ENCODE measurements at places on chromosomes 5 and 9.
A peak's percentile ranks its signal among the peaks of the same experiment; 100 is the strongest.

DNA sequence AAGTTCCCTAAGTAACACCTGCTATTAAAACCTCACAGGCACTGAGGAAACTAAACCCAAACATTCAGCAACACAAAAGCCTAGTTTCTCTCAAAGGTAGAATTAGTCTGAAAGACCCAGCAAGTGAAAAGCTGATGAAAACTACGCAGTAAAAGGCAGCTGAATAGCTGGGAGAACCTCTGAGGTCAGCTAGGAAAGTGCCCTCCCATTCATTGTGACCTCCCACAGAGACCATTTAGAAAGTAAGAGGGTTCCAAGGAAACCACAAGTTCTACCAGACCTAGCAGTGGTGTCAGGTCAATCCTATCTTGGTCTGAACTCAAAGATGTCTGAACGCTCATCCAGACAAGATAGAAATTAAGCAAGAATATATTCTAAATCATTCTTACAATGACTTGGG is 144.7 kb downstream of the SSBP2 start:
- DNase-seq, result no peak

- no peak for DNase-seq
Measured at GRCh38 chr9:85079349-85079748, 409.8 kb downstream of the NTRK2 start.

- no peak for DNase-seq
Measured at GRCh38 chr5:177474002-177474476, 605 bp upstream of the DBN1 start.

- no peak for DNase-seq
Measured at GRCh38 chr9:98745470-98745869, 36.7 kb upstream of the GABBR2 start.

GRCh38 chr5:32504989-32505596 is 60.6 kb upstream of the ZFR start:
- no peak for DNase-seq

DNA sequence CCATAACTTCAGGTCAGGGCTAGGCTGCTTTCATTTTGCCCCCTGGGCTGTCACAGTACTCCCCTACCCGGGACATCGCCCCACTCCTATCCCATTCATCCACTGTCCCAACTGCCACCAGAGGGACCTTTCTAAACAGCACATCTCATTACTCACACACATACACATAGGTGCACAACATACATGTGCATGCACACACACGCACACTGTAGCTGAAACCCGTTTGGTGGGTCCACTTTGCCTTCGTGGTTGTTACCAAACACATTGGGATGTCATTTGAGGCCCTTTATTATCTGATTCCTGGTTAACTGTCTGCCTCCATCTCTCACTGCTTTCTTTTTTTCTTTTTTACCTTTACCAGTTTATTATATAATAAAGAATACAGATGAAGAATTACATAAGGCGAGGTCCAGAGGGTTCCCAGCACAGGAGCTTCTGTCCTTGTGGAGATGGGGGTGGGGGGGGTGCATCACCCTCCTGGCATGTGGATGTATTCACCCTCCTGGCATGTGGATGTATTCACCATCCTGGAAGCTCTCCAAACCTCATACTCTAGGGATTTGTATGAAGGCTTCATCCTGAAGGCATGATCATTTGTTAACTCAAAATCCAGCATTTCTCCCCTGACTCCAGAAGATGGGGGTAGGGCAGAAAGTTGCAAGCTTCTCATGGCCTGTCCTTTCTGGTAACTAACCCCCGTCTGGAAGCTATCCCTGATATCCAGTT is 186.0 kb downstream of the GOLPH3 start:
- no peak for DNase-seq

- no peak for DNase-seq
Measured at GRCh38 chr9:113219186-113219936, 1.7 kb downstream of the FKBP15 start.

GRCh38 chr9:91933556-91934352 is 16.3 kb downstream of the ROR2 start:
- DNase-seq, result no peak

DNA sequence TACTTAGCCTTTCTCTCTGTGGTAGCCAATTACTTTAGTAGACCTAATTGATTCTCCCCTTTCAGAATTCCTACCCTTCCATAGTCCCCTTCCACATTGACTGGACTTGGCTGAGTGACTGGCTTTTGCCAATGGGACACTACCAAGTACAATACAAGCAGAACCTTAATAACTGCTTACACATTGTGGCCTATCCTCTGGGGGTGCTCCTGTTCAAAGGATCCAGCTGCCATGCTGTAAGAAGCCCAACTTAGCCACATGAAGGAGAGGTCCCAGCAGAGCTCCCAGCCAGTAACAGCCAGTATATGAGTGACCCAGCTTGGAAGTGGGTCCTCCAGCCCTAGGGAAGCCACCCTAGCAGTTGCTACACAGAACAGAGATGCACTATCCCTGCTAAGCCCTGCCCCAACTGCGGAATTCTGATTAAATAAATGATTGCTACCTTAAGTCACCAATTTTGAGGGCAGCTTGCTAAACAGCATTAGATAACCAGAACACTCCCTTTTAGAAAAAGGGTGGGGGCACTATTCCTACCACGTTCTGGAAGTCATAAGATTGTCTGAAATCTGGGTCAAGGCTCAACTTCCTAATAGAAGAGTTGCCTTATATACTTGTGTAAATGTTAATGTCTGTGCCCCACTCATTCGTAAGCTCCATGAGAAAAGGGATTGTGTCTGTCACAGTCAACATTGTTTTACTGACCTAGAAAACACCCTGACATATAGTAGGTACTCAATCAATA is 11.1 kb upstream of the APTX start:
- DNase-seq, result no peak

- no peak for DNase-seq
Measured at GRCh38 chr5:82850393-82850792, 226.8 kb downstream of the TMEM167A start.

GRCh38 chr9:96574931-96575351 is 44.7 kb downstream of the CDC14B start:
- no peak for DNase-seq

GRCh38 chr5:10555277-10555684 is 8.6 kb upstream of the ANKRD33B start:
- no peak for DNase-seq

DNA sequence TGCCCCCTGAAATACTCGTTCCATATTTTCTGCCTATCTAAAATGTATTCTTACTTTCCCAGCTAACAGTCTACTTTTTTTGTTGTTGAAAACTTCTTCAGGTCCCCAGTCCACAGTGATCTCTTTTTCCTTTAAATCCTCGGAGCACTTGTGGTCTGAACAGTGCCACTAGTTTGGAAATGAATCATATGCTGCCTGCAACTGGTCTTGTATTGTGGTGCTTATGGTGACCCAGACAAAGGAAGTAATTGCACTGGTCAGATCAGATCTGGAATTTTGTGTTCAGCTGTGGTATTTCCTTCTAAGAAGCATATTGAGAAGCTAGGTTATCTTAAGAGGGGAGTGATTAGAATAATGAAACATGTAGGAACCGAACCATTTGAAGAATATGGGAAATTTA is 2.9 kb downstream of the UNC13B start:
- no peak for DNase-seq

DNA sequence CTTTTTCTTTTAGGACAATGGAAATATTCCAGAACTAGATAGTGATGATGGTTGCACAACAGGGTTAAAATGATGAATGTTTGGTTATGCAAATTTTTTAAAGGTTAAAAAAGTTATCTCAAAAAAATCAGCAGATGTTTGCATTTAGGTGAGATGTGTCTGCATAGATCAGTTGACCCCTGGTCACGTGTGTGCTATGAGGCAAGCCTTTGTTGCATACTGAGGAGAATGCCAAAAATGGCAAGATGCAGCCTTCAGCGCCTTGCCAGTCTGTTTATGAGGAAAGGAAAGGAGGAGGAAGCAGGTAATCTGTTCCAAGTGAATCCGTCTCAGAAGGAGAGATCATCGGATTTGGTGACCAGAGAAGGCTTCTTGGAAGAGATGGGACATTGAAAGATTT is 11.9 kb downstream of the MEGF10 start:
- DNase-seq, result peak; percentile 38

- no peak for DNase-seq
Measured at GRCh38 chr5:85096421-85096820, 711.7 kb upstream of the EDIL3 start.

- DNase-seq, result no peak
Measured at GRCh38 chr5:172525996-172526360, 71.7 kb upstream of the SH3PXD2B start.

- no peak for DNase-seq
Measured at GRCh38 chr5:74622122-74622521, 18.4 kb downstream of the ENC1 start.

DNA sequence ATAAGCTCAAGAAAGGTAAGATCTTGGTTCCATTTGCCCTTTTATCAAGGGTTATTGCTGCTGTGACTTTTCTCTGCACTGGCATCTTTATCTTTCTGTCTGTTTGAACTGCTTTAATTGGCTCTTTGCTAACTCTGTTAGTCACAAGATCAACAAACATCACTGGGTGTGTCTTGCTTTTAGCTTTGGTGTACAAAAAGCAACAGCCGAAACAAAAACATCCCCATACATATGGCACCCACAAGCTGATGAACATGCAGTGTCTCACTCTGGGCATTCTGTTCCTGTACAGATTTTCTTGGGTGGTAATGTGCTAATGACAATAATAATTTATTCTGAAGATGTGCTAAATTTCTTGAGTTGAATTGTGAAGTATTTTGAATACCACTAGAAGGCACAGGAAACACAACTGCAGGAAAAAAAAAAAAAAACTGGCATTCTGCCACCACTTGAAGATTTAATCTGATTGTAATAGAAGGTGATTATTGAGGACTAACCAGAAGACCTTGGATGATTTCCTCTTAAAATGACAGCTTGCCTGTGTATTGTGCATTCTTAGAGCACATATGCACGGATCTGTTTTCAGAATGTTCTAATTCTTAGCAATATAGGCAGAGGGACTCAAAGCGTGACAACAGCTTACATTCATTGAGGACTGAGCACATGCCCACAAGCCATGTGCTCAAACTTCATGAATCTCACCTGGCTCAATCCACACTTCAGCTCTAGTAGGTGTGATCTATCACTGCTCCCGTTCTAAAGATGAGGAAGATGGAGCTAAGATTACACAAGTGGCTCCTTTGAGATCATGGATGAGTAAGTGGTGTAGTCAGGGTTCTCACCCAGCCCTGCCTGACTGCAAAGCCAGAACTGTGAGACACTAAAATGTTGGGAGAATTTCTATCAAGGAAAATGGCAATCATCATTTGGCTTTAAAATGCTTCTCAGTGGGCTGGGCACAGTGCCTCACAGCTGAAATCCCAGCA is 96.4 kb downstream of the EBF1 start:
- DNase-seq, result no peak
